GM19239 (cell line): ENCODE measurements at places on chromosomes 2 and 18.
A peak's percentile ranks its signal among the peaks of the same experiment; 100 is the strongest.

DNA sequence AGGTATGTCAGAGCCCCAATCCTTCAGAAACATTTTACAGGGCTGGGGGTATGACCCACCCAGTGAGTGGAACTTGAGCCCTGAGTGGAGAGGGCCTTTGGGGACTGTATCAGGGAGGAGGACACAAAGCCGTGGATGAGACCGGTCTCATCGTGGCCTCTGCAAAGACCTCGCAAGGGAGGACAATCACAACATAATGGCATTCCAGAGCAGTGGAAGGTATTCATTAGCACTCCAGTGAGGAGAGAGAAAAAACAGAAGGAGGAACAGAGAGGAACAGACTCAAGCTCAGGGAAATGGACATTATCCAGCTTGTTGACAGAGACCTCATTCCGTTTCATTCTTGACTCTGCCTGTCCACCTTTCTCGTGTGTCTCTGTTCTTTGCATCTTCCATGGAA lies 38.8 kb upstream of the CTAGE1 start:
- DNase-seq = no peak

DNA sequence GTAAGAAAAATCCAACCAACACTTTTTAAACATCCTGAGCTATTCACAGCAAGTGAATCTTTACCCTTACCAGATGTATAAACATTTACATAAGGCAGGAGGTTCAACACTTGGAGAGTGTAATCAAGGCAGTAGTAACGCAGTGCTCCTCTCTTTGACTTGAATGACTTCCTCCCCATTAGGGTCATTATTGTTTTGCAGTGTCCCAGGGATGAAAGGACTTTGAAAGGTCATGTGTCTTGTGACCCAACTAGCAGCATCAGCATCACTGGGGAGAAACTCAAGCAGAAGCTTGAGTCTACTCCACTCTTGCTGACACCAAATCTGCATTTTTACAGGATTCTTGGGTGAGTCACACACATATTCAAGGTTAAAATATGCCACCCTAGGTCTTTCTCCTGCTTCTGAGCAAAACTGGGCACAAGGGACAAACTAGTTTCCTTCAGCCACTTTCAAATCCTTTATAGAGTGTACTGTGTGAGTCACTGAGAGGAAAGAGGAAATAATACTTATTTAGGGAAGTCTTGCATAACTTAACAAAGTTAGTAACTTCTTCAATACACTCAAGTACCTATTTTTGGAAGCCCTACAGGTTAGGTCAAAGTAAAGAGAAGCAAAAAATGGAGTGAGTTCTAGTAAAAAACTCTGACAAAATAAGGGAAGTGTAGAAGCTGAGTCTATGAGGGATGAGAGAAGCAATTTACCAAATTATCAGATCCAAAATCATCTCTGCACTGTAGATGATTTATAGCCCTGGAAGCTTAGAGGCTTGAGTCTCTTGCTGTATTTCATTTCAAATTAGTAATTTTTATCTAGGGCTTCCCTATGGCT lies 51.0 kb upstream of the EML4 start:
- DNase-seq = no peak

GRCh38 chr2:3968736-3969135 lies 265.4 kb downstream of the DCDC2C start:
- DNase-seq = no peak

GRCh38 chr18:25921677-25922421 lies 168.6 kb downstream of the SS18 start:
- peak; percentile 28 for DNase-seq

- no peak for DNase-seq
Observed at GRCh38 chr2:196331143-196331542, 159.8 kb upstream of the STK17B start.

GRCh38 chr2:176733698-176734430 lies 464.6 kb downstream of the MTX2 start:
- no peak for DNase-seq

DNA sequence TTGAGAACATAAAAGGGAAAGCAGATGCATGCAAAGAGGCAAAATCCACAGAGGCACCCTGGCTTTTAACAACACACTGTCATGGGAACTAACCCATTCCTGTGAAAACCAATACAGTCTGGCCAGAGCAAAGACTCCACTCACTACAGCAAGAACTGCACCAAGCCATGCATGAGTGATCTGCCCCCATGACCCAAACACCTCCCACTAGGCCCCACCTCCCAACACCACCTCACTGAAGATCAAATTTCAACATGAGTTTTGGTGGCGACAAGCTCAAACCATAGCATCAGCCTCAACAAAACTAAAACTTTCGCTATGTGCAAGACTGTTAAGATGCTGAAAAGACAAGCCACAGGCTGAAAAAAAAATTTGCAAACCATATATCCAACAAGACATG lies 162.8 kb downstream of the SMAD2 start:
- DNase-seq = no peak

DNA sequence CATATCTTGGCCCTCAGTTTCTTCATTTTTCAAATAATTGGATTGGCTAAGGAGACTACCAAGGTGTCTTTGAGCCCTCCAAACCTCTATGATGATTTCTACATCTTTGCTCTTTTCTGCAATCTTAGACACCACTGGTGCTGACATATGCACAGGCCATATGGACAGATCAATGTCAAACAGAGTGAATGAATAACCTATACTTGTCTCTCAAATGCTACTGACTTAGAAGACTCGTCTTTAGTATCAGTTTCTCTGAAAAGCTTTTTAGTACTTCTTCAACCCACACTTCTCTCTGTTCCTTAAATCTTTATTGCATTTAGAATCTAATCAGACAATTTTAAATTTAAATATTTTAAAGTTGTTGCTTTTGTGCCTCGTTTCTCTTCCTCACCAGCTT lies 258.2 kb downstream of the LTBP1 start:
- peak; percentile 10 for DNase-seq

GRCh38 chr2:69305712-69306392 lies 81.2 kb downstream of the GFPT1 start:
- no peak for DNase-seq

DNA sequence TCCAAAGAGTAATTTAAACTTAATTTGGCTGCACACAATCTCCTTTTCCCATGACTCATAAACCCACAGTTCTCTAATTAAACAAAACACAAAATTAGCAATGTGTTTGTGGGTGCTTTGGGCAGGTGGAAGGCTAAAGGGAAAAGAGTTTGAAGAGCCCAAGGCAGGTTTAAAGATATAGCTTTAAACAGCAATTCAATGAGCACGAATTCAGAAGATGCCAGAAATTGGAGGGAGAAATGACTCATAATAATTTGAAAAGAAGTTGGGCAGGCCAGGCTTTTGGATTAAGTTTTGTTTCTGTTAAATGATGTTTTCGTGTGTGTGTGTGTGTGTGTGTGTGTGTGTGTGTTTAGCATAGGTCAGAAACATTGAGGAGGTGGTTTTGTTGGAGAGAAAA lies 594.8 kb upstream of the ZEB2 start:
- DNase-seq = no peak

DNA sequence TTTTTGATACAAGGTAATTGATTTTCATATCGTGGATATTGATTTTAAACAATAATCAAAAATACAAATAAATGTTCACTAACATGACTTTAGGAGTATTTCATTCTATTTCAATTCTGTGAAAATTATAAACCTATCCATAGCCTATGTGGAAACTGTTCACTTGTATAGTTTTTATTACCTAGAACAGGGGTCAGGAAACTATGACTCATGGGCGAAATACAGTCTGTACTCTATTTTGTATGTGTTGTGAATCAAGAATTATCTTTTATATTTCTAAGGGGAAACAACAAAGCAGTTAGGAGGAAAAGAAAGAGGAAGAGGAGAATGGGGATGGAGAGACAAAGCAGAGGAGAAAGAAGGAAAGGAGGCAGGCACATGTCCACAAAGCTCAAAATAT lies 181.7 kb upstream of the VRK2 start:
- no peak for DNase-seq

DNA sequence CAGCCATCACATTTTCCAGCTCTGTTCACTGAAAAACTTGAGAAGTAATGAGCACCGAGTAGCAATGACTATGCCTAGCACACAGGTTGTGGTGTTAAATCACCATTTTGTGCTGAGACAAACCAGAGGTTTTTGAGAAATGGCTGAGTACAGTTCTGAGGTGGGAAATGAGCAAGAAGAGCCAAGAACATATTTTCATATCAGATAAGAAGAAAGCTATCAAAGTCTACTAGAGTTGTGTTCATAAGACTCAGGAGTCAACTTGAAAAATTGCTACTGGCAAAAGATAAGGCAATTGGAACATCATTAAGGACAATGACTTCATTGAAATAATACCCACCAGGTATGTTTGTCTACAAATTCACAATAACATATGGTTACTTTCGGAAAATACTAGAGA lies 108.1 kb downstream of the RIT2 start:
- DNase-seq = no peak

- no peak for DNase-seq
Observed at GRCh38 chr2:119483896-119484718, 40.2 kb downstream of the SCTR start.

DNA sequence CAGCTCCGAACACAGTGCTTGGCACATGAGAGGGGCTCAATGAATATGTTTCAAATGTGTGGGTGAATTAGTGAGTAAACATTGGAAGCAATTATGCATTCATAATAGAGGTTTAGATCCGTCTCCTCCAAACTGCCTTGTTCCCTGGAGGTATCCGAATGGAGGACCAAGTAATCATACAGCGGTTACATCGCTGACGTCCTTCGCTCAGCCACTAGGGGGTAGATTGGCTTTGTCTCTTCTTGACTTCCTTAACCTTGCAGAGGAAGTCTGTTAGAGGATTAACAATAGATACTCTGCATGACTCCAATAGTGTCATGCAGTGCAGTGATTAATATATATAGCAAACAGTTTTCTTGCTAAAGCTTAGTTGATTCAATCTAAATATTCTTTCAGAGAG lies 517.0 kb downstream of the PTPRM start:
- no peak for DNase-seq

GRCh38 chr2:120594856-120595685 lies 140.6 kb upstream of the GLI2 start:
- DNase-seq = no peak

DNA sequence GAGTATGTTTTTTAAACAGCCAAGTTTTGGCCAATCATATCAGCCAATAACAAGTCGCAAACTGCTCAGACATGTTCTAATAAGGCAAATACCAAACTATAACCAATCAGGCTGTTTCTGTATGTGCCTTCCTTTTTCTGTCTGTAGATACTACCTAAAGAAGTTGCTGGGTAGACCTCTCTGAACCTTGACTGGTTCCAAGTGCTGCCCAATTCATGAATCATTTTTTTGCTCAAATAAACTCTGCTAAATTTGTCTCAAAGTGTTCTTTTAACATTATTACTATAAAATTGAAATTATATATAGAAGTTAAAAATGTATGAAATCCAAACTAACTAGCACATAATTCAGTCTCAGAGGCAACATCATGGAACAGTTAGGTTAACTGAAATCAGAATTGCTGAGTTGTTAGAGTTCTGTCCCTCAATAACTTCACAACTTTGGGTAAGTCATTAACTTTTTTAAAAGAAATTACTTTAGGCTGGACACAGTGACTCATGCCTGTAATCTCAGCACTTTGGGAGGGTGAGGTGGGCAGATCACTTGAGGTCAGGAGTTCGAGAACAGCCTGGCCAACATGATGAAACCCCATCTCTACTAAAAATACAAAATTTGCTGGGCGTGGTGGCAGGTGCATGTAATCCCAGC lies 4.9 kb upstream of the TTC21B start:
- DNase-seq = no peak

DNA sequence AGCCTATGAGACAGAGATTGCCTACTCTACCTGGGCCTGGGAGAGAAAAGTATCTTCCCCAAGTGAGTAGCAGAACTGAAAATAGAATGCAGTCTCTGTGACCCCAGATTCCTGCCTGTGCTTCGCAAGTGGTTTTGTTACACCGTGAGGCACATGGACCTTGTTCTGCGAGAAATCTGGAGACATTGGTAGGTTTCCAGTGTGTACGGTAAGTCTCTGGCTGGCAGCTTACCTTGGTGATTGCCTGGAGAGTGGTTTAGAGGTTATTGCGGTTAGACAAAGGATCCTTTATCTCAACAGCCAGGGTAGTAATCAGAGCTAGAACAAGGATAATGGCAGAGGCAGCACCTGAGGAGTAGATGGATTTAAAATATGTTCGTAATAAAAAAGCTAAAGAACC lies 606.0 kb upstream of the GCFC2 start:
- DNase-seq = no peak

GRCh38 chr2:143218621-143219020 lies 89.4 kb downstream of the ARHGAP15 start:
- no peak for DNase-seq

DNA sequence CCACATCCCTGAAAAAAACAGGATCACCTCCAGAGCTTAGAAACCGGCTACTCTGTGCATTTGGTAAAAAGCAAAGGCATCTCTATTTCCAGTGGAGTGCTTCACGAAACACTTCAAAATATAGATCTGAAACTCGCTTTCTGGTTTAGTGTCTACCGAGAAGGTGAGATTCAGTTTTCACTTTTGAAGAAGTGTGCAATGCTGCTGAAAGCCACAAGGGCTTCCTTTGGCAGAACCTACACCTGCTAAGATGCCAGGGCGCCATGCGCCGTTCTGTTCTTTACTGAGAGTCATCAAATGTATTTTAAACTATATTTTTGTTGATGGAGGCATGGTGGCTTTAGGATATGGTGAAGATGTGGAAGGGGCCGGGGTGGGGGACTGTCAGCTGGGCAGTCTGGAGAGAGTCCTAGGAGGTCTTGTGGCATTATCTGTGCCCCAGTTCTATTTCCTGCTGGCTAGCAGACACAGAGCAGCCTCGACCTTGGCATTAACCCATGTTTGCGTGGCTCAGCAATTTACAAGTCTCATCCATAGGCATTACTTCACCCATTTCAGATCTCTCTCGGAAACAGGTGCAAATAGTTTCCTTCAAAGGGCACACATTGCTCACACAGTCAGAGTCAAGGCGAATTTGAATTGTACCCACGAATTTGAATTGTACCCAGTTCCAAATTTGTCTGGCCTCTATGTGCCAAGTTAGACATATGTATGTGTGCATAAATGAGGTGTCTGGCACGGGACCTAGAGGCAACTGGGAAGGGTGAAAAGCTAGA lies 46.7 kb upstream of the KCNF1 start:
- DNase-seq = peak; percentile 63

DNA sequence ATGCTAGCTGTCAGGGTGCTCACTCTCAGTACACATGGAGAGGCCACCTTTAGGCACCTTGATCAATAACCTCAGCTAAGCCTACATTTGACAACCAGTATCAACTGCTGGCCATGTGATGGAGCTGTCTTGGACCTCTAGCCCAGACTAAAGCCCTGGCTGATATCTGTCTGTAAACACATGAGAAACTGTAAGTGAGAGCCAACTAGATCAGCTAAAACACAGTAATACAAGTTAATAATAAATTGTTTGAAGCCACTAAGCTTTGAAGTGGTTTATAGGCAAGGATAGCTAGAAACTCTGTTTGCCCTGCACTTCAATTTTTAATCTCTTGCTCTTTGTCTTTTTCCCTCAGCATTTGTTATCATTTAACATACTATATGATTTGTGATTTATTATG lies 407.1 kb downstream of the SPAG16 start:
- no peak for DNase-seq
